ENCODE measurements at places on chromosomes 6 and 20. TPM values are rescaled to one million over a fixed set of nuclear protein-coding genes. Genes with fewer than 3 reads are reported as not detected.

The PPDPF gene
- 233 TPM for total RNA-seq

GRCh38 chr20:38620441-38620840 lies 18.8 kb downstream of the ARHGAP40 start:
- H3K27ac ChIP-seq = no peak overlapping the region
- H3K4me1 ChIP-seq = no peaks in the 10 kb centered on the region
- peaks cover 55% of the 10 kb centered on the region for H3K27me3 ChIP-seq
- no peaks in the 10 kb centered on the region for H3K36me3 ChIP-seq
- no peak overlapping the region for H3K4me3 ChIP-seq

- peaks cover 13% of the 10 kb centered on the region for H3K27me3 ChIP-seq
- peak overlapping the region; percentile 13 for H3K4me3 ChIP-seq
- no peaks in the 10 kb centered on the region for H3K36me3 ChIP-seq
- DNase-seq = peak; percentile 68
Measured at GRCh38 chr20:57748601-57749130, 38.9 kb upstream of the PMEPA1 start.

DNA sequence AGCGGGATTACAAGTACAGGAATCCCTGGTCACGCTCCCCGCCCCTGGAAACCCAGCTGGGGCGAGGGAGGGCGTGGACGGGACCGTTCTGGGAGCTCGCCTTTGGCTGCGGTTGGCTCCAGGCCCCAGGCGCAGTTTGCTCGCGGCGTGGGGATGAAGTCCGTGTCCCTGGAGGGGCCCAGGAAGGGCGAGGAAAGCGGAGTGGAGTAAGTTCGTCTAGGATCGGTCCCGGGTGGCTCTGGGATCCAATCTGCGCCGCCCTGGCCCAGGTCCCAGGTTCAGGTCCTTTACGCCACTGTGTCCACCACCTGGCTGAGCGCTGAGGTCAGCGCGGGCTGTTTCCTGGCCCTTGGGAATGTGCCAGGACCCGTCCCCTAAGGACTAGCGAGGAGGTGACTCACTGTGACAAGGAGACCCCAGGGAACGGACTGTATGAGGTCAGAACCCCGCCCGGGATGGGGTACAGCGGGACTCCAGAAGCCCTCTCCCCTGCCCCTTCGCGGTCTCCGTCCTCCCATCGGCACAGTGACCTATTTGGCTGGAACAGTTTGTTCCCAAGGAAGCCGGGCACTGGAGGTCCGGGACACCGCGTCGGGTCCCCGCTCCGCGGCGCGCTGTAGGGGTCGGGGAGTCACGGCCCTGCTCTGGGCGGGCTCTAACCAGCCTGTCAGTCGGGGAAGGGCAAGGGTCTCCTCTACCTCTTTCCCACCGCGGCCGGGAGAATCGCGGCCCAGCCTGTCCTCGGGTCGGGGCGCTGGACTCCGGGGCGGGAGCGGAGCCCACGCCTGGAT lies 724 bp downstream of the CDKN1A start:
- peak overlapping the region; percentile 93 for H3K27ac ChIP-seq
- peak; percentile 74 for DNase-seq
- H3K36me3 ChIP-seq = peaks cover 10% of the 10 kb centered on the region
- peak overlapping the region; percentile 79 for H3K4me3 ChIP-seq
- H3K27me3 ChIP-seq = peaks cover 26% of the 10 kb centered on the region
- peaks cover 77% of the 10 kb centered on the region for H3K4me1 ChIP-seq

DNA sequence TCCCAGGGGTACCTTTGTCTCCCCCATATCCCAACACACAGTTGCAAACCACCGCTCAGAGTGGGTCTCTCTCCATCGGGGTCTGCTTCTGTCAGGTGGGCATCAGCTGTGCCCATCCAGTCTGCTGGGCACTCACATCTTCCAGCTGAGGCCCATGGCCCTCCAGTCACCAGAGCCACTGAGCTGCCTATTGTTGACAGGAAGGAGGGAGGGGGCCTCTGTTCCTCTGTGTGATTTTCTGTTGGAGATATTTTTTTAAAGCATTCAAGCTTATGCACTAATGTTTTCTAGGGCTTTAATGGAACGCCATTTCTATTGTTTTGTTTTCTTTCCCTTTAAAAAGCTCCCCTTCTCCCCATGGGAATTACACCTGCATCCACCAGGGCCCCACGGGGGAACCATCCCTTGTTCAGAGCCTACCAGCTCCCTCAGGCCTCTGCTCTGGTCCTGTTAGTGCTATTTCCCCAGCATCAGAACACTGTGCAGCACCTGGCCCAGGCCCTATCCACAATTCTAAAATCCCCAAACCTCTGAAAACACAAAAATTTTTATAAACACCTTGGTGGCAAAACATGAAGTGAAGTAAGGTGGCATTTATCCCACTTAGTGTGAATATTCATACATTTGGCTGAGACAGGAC lies 326.2 kb downstream of the CD83 start:
- no peaks in the 10 kb centered on the region for H3K36me3 ChIP-seq
- no peak overlapping the region for H3K27ac ChIP-seq
- DNase-seq = no peak

- H3K27ac ChIP-seq = no peak overlapping the region
- H3K4me3 ChIP-seq = no peak overlapping the region
- no peaks in the 10 kb centered on the region for H3K27me3 ChIP-seq
- H3K36me3 ChIP-seq = no peaks in the 10 kb centered on the region
- no peak for DNase-seq
- H3K4me1 ChIP-seq = no peaks in the 10 kb centered on the region
Measured at GRCh38 chr20:11718474-11719094, 199.1 kb upstream of the BTBD3 start.

The DLK2 gene
- 0.93 TPM for total RNA-seq

- no peaks in the 10 kb centered on the region for H3K36me3 ChIP-seq
- no peak overlapping the region for H3K27ac ChIP-seq
- H3K4me1 ChIP-seq = no peaks in the 10 kb centered on the region
- H3K4me3 ChIP-seq = no peak overlapping the region
Measured at GRCh38 chr6:45990162-45990561, 25.5 kb downstream of the CLIC5 start.

DNA sequence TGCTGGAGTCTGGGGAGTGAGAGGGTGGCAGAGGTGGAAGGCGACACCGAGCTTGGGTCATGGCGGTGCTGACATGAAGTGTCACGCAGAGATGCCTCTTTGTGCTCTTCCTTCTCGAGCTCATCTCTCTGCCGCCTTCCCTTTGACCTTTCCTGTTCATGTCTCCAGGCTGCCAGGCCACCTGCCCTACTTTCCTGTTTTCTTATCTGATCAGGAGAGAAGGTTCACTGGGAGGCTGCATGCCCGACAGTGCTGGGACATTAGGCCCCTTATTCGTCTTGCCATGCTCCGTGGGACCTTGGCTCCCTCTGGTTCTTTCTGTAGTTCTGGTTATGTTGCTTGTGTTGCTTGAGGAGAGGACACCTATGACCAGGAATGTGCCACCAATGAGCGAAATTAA lies 33.2 kb downstream of the CST8 start:
- no peak for DNase-seq
- no peaks in the 10 kb centered on the region for H3K36me3 ChIP-seq
- no peak overlapping the region for H3K27ac ChIP-seq

The OR2B2 gene
- not detected for total RNA-seq

Data from left lung (tissue), 14 donors.